ENCODE measurements at places on chromosomes 2 and 18.

DNA sequence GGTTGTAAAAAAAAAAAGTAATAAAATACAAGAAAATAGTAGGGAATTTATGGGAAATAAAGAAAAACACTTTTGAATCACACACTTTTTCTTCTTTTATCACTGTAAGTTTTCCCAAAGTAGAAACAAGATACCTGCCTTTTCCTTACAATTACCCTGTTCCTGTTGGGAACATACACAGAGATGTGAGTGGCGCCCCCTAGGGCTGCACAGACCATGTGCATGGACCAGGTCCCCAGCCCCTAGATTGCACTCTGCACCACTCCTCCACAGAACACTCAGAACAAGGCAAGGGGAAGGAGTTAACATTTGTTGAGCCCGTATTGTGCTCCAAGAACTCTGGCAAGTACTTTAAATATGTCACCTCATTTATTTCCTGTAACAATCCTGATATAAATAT is 118.7 kb upstream of the NRP2 start:
- DNase-seq = no peak

GRCh38 chr2:168801961-168802858 is at the start of gene NOSTRIN:
NOSTRIN (plus strand) TSS chr2:168802637; CDS start chr2:168802647, 10 bp downstream.
- DNase-seq = no peak

DNA sequence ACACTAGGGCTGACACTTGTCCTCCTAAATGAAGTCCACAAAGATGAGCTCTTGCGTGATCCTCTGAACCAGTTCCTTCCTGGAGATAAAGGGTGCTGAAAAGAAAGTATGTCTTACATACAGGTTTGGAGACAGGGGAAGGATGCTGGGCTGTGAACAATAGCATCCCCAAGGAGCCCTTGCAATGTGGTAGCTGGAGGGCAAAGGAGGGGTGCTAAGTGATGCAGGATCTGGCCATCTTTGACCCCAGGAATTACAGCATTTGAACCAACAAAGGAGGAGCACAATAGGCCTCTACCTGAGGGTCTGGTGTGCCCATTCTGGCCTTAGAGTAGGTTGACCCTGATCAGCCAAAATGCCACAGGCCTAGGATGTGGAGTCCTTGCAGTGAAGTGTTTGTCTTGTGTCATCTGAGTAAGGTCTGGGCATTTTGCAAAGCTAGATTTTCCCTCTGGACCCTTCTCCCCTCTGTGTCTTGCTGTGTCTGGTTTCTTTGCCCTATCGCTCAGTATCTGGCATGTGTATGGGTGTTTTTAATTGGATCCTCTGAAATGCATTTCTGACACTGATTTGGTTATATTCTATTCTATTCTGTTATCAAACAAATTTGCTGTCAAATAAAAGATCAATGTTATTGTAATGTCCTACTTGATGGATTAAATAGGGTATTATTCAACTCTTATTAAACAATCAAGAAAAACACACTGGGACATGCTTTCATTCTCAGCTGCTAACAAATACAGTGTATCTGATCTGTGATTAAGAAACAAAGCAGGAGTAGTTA is 364.8 kb upstream of the MEIS1 start:
- no peak for DNase-seq

- no peak for DNase-seq
Observed at GRCh38 chr2:238220892-238221521, 17.5 kb upstream of the ILKAP start.

GRCh38 chr2:200239216-200239615 is 67.3 kb upstream of the SPATS2L start:
- no peak for DNase-seq

DNA sequence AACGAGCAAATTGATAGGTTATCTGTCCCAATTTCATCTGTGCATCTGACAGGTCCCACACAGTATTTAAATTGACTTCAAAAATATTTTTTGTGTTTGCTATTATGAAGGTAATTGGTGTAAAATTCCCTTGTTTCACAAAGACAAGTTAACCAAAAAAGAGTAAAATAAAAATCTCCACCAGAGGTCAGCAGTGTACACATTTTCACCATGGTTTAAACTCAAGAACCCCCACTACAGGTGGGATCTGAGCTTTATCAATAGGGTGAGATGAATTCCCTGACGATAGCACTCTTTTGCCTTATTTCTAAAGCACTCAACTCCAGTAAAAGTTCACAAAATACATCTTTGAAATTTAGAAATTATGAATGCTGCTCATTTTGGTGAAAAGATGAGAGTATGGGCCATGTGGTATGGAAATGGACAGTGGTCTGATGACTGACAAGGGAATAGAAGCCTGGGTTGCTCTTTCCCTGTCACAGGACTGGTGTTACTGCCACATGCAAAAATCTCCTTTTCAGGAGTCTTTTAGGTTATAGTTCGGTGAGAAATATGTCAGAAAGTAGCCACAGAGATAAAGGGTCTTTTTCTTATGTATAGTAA is 68.0 kb downstream of the SERPINB8 start:
- DNase-seq = no peak

GRCh38 chr2:67130531-67131256 is 266.4 kb upstream of the ETAA1 start:
- no peak for DNase-seq

DNA sequence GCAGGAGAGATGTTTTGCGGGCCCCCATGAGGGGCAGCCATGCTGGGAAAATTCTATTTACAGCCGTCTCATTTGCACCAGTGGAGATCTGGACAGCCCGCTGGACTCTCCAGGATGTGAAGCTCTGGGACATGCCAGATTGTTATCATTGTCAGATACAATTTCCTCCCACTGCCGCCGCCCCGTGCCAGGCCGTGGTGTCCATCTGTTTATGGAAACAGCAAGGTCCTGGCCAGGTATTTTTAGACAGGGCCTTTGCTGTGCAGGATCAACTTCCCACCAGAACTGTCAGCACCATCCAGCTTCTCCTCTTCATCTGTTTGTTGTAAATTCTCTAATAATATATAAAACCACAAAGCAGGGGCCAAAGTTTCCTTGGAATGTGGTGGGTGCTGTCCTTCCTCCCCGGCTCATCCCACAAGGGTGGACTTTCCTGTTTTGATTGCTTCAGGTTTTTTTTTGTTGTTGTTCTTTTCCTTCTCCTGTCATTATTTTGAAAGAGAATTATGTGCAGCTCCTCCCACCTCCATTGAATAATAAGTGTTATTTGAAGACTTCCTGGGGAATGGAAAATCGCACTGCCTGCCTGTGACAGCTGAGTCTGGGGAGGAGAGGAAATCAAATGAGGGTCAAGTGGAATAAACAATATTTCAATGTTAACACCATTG is 398.1 kb downstream of the TNS1 start:
- no peak for DNase-seq

- no peak for DNase-seq
Observed at GRCh38 chr2:48278590-48278989, 251.4 kb upstream of the STON1 start.

DNA sequence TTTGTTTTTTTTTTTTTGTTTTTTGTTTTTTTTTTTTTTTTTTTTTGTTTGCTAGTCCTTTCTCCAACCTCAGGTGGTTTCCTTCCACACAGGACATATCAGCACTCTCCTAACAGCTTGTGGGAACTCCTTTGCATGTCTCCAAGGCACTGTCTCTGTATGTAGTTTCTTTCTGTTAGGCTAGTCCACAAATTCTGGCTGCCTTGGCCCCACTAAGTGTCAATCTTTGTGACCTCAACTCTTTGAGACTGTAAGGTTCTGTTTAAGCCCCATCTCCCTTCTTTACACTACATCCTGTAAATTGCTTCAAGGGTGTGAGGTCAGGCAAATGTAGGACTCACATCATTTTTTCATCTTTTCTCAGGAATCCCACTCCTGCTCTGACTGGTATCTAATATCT is 85.1 kb downstream of the NCOA1 start:
- no peak for DNase-seq

- no peak for DNase-seq
Observed at GRCh38 chr18:26022585-26022984, 67.8 kb downstream of the SS18 start.

DNA sequence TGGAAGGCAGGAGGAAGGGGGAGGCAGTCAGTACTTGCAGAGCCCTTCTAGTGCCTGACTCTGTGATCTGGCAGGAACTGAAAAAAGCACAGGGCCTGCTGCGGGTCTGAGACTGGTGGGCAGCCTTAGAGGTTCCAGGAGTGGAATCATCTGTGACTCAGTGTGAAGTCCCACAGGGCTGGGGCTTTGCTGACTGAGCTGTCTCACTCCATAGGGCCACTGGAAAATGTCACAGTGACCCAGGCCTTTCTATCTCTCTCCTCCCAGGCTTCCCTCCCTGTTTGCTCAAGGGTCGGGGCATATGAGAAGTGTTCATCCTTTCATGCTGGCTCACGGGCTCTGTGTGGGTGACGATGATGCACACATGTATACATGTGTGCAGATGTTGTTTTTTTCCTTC is 47.1 kb upstream of the ZFP36L2 start:
- DNase-seq = no peak

- DNase-seq = no peak
Observed at GRCh38 chr18:33540392-33540791, 37.6 kb upstream of the ASXL3 start.

- no peak for DNase-seq
Observed at GRCh38 chr2:40416486-40416885, 35.4 kb downstream of the SLC8A1 start.

DNA sequence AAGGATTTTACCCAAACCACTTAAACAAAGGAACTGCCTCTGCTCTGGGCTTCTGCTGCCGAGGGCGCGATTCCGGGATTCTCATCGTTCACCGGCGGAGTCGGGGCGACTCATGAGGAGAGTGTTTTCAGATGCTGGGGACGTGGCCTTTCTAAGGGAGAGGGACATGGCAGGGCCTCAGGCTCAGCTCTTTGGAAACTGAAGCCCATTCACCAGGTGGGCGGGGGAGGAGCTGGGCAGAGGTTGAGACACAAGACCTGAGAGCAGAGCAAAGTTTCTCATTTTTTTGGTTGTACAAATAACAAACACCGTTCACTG is 29.8 kb downstream of the NFATC1 start:
- DNase-seq = no peak

DNA sequence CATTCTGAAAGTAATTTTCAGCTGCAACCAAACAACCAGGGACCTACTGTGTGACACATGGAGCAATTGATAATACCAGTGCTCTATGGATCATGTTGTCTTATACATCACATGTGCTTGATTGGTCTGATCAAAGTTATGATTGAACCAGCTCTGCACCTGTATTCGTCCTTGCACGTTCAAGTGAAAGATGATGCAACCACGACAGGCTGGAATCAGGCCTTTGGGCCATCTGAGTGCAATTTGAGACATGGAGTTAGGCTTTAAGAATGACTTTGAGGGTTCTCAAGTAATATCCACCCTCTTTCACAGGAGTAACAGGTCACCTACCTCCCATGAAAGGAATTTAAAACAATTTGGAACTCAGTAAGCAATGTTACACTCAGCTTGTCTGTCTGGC is 165.2 kb downstream of the SLC8A1 start:
- DNase-seq = no peak

DNA sequence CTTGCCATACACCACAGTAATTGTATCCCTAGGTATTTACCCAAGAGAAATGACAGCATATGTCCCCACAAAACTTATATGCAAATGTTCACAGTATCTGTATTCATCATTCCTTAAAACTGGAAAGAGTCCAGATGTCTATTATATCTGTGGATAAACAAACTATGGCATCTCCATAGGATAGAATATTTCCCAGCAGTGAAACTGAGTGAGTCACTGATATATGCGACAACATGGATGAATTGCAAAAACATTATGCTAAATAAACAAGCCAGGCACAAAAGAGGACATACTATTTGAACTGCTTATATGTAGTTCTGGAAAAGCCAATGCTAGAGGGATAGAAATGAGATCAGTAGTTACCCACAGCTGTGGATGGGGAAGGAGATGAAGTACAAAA is 359.4 kb upstream of the DSEL start:
- DNase-seq = no peak

DNA sequence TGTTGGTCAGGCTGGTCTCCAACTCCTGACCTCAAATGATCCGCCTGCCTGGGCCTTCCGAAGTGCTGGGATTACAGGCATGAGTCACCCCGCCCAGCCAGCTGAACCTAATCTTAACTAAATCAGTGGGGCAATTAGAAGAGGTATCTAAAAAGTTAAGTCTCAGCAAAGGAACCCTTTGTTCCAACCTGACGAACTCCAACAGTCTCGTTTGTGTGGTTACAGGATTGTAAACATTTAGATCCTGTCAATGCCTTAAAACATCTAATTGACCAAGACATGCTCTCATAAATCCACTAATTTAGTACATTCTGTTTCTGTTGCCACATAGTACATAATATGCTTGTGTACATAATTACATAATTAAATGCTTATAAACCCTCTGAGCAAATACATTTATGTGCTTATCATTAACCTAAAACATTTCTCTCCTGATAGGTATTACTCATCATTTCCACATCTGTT is 31.1 kb upstream of the STK39 start:
- no peak for DNase-seq

GRCh38 chr2:235229236-235229635 is 264.6 kb upstream of the AGAP1 start:
- no peak for DNase-seq

DNA sequence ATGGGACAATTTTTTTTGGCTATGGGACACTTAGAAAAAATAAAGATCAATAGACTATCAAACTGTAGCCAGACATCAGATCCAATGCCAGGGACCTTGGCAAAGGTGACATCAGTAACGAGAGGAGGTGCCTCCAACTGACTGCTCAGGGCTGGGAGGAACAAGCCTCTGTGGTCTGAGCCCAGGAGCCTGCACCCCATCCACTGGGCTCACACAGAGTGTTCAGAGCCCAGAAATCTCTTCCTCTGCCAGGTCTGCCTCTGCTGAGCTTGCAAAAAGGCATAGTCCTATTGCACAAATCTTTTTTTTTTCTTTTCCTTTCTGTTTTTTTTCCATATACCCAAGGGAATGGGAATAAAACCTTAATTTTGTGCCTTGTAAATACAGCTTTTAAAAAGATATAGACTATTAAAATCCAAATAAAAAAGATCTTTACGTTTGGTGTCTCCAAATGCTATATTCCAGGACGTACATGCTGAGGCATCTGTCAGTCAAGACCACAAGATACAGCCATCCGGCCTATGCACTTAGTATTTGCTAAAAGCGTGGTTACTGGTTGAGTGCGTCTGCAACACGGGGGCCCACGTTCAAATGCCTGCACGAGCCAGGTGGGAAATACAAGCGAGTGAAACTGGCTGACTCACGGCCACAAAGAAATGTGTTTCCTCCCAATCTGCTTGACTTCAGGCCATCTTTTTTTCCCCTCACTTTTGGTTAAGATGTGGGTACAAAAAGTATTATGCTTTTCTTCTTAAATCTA is 7.8 kb upstream of the ARHGAP25 start:
- peak; percentile 66 for DNase-seq

DNA sequence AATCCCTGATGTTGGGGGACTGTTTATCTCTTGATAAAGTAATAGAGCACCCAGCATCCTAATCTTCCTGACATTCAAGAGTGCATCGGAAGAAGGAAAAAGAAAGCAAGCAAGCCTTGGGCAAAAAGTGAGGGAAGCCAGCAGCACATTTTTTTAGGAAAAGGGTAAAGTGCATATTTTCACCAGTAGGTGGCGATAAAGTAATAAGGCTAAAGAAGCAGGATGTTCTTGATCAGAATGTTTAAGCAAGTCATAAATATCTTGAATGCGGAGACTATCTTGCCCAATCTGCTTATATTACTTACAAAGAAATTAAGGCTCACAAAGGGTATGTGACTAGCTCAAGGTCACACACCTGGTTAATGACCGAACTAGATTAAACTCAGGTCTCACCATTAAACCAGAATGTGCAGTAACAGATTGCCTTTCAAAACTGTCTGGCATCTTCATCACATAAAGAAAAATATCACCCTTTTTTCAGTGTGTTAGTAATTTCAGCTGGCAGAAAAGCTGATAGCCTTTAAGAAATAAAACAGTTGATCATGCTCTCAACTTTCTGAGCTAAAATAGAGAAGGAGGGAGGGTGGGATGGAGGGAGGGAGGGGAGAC is 83.8 kb downstream of the VIT start:
- no peak for DNase-seq
